ENCODE measurements at places on chromosomes 7 and 10.

DNA sequence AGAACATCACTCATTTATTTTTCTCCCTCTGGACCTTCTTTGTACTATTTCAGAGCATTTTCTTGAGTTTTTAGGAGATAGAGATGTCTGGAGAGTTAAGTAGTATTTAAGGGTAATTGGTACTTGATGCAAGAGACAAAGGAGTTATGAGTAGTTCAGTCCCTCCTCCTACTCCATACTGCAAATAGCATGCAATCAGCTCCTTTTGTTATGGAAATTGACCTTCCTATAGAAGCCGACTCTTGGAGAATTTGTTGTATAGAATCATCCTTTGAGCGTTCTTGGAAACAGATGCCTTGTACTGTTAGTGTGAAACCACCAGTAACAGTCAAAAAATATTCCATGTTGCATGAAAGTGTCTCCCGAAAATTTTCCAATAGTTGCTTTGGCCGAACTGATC lies 428.2 kb upstream of the GALNT17 start:
- no peak for DNase-seq

DNA sequence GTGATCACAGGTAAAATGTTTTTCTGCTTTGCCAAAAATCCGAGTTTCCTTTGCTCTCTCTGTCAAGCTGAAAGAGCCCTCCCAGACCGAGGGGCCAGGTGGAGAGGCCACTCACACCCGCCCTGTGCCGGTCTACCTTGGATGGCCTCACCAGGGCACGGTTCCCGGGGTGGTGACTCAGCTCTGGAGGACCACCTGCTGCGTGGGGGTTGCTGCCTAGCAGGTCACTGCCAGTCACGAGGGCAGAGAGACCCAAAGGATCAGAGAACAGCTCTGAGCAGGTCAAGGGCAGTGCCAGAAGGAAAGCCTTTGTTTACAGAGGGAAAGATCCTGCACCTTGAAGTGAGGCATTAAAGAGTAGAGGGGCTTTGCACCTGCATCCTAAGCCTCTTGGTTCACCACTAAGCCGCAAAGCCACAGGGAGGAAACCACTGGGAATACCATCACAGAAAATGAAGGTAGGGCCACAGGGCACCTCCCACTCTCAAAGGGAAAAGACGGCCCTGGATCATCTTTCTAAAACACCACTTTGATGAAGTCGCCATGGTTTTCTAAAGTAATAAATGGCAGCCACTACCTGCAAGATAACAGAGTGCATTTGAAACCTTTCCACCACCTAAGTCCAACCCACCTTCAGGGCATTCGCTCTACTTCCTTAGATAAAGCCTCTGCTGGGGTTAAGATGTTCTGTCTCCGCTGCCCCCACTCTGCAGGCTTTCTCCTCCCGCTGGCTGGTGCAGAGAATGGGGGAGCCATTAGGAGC lies 160.3 kb upstream of the KLF14 start:
- DNase-seq: peak; percentile 91

DNA sequence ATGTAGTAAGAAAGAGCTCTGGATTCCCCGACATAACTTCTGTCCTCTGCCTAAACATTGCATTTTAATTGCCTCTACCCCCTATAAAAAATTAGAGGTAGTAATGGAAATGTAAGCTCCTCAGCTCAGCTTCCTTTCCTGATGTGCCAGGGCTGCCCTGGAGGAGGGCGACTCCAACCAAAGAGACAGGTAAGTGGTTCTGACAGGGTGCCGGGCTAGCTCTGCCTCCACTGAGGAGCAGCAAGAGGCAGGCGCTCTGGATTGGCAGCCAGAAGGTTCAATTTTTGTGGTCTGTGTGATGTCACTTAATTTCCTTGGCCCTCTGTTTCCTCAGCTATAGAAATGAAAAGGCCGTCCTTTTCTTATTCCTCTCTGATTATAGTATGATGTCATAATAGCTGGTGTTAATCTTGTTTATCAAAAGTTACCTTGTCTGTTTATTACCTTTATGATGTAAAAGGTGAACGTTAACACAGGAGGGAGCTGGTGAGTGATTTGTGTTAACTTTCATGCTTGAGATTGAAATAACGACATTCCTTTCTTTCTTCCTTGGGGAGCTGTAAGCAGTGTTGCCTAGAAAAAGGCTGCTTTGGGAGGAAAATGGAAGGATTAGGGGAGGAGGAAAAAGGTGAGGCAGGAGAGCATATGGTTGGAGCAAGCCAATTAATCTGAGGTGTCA lies 51.8 kb downstream of the ANLN start:
- DNase-seq: no peak

DNA sequence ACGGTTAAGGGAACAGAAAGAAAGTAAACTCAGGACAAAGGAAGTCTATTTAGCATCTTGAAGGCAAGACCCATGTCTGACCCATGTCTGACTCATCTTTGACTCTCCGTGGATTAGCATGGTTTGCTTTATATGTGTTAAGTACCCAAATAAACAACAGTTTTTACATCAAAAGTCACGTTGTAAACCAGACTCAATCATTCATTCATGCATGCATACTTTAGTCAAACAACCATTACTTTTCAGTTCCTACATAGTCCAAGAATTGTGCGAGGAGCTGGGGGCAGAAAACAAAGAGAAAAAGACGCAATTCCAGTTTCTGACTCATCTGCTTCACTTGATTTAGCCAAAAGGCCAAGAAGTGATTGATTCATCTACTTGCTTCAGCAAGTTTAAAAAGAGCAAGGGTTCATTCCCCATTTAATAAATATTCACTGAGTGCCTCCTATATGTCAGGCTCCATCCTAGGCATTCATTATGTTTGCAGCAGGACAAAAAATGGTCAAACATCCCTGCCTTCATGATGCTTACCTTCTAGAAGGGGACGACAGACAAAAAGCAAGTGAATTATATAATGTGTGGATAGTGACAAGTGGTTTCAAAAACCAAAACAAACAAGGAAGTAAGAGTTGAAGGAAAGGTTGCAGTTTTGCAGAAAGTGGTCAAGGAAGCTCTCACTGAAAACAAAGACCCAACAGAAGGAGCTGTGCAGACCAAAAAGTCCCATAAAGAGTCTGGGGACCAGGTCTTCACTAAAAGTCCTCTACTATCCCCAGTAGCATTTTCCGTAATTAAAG lies 116.2 kb downstream of the FAM107B start:
- DNase-seq: peak; percentile 51

GRCh38 chr7:122902751-122903495 lies 16.7 kb upstream of the CADPS2 start:
- DNase-seq: no peak

GRCh38 chr10:117720931-117721835 lies 178.6 kb downstream of the EMX2 start:
- no peak for DNase-seq

- DNase-seq: no peak
These were observed 3.1 kb downstream of the PCOLCE start for GRCh38 chr7:100604976-100605911.

GRCh38 chr10:14565199-14565598 lies 209.5 kb downstream of the FAM107B start:
- DNase-seq: no peak

GRCh38 chr7:99369767-99370391 lies 4.7 kb upstream of the ARPC1B start:
- no peak for DNase-seq

GRCh38 chr7:146319629-146320028 lies 203.0 kb downstream of the CNTNAP2 start:
- no peak for DNase-seq

DNA sequence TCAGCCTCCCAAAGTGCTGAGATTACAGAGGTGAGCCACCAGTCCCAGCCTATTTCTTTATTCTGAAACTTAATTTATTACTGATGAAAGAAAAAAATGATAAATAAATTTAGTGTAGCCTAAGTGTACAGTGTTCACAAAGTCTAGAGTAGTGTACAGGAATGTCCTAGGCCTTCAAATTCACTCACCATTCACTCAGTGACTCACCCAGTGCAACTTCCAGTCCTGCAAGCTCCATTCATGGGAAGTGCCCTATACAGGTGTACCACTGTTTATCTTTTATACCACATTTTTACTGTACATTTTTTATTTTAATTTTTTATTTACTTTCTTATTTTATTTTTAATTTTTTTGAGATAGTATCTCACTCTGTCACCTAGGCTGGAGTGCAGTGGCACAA lies 12.2 kb downstream of the MRLN start:
- no peak for DNase-seq

DNA sequence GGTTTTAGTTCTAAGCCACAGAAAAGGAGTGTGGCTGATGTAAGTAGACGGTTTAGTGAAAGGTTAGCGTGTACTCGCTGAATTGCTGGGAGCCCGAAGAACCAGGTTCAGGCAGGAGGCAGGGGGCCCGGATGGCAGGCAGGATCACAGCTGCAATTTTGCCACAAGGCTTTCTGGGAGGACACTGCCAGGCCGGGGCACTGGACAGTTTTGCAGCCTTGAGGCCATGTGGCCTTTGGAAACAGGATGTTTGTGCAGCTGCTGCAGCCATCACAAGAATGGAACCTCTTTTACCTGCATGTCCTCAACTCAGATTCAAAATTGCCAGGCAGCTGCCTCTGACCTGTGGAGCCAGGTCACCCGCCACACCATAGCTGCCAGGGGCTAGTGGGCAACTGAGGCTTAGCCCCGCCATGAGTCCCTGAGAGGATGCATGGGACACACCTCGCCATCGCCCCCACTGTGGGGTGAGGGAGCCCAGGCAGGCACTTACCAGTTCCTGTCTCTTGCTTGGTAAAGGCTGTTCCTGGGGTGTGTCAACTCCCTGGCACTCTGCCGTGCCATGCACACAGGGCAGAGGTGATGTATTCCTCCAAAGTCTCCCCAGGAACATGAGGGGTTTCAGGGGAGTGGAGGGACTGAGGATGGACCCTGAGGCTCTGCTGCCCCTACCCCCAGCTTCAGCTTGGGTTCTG lies 188.6 kb downstream of the RPS24 start:
- no peak for DNase-seq

- DNase-seq: no peak
These were observed 22.5 kb upstream of the CHRM2 start for GRCh38 chr7:136845899-136846465.

GRCh38 chr10:124518366-124518765 lies 56.7 kb downstream of the LHPP start:
- DNase-seq: no peak

GRCh38 chr7:45114926-45115325 lies 3.4 kb upstream of the TBRG4 start:
- DNase-seq: no peak

DNA sequence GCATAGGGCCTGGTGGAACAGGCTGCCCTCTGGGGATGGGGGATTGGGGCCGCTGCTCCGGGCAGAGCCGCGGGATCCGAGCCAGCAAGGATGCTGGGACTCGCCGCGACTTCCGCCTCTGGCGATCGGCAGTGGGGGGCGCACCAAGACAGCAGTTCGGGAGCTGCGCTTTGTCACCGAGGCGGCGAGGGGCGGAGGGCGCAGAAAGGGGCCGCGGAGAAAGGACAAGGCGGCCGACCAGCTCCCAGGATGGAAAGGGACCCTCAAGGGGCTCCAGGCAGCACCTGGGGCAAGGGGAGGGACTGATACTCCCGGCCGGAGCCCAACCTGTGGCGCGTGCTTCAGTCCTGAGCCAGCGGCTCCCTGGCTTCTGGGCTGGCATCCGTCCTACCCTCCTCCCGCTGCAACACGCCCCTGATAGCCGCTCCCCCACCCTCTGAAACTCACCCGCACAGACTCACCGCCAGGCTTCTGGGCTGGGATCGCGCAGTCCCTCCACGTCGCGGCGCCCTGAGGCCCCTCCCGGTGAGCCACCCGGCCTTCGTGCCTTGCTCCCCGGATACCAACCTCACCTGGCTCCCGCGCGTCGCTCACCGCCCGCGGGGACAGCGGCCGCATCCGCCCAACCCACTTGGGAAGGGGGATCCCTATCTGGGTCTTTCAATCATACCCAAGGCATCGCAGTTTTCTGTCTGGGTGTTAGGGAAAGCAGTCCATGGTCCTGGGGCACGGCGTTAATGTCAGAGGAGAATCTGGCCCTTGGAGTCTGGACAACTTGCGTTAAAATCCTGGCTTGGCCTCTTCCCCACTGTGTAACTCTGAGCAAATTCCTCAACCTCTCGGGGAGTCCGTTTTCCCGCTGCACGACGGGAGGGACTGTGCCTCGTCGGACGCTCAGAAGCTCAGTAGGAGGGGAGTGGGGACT lies 7.0 kb upstream of the EVX1 start:
- peak; percentile 57 for DNase-seq

DNA sequence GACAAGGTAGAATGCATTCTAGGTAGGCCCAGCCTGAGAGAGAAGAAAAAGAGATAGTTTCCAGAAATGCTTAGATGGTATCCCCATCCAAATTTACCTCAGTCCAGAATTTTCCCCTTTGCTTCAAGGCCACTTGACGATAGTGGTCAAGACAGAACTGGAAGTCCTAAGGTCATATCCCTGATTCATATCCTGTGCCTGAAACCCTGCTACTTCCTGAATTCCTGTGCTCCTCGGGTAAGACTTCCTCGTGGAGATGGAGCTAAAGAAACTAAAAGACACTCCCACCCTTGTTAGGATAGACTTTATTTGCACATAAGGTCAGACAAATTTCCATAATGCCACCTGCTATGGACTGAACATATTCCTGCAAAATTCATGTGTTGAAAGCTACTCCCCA lies 175.9 kb downstream of the EVX1 start:
- no peak for DNase-seq

DNA sequence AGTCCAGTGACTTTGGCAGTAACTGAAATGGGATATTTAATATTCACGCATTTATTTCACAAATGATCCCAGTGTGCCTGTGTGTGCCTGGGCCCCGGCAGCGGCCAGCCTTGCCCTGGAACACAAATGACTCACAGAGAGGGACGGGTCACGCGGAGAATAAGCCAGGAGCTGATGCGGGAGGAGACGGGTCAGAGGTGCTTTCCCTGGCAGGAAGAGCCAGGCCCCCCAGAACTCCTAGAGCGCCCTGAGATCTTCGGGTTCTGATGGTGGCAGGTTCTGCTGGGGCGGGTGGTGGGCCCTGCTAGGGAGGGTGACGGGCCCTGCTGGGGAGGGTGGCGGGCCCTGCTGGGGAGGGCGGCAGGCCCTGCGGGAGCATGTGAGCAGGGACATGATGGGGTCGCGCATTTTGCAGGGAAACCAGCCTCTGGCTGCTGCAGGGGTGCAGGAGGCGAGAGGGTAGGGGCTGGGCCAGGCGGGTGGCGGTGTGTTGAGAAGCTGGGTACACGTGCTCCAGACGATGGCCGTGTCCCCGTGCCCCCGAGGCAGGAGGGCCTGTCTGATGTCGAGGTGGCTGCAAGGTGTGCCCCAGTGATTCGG lies 84.2 kb upstream of the DIP2C start:
- no peak for DNase-seq

- DNase-seq: no peak
These were observed 165.2 kb downstream of the FANK1 start for GRCh38 chr10:126061526-126061925.

Data from MG63 (cell line).